ENCODE measurements at places on chromosomes 12 and 14.

DNA sequence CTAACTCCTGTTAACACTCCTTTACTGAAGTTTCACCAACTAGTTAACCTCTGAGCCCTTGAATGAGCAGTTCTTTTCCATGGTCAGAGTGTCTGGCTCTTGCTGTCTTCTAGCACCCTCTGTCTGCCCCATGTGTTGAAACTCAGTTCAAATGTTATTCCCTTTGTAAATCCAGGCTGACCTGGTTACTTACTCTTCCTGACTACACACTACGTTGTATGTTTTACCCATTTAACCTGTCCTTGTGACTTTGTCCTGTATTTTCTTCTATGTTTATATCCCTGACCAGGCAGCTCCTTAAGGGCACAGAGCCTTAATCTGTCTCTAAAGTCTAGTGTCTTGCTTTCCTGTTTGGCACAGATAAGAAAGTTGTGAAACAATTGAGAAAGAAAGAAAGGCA is 389.0 kb upstream of the RPL10L start:
- DNase-seq, result no peak

DNA sequence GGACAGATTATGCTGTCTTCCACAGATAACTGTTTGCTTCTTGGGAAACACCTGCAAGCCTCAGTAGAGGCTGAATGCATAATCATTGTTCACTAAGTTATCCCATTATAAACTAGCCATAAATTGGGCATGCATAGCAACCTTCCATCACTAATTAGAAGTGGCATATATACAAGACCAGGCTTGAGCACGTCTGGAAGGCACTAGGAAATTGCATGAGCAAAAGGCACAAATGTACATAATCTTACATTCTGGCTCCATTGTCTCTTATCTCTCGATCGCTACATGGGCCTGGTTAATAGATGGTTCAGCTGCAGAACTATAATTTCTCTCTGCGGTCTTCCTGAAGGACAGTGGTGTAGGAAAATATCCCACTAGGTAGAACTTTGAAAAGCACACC is 679.2 kb downstream of the RPL10L start:
- no peak for DNase-seq

DNA sequence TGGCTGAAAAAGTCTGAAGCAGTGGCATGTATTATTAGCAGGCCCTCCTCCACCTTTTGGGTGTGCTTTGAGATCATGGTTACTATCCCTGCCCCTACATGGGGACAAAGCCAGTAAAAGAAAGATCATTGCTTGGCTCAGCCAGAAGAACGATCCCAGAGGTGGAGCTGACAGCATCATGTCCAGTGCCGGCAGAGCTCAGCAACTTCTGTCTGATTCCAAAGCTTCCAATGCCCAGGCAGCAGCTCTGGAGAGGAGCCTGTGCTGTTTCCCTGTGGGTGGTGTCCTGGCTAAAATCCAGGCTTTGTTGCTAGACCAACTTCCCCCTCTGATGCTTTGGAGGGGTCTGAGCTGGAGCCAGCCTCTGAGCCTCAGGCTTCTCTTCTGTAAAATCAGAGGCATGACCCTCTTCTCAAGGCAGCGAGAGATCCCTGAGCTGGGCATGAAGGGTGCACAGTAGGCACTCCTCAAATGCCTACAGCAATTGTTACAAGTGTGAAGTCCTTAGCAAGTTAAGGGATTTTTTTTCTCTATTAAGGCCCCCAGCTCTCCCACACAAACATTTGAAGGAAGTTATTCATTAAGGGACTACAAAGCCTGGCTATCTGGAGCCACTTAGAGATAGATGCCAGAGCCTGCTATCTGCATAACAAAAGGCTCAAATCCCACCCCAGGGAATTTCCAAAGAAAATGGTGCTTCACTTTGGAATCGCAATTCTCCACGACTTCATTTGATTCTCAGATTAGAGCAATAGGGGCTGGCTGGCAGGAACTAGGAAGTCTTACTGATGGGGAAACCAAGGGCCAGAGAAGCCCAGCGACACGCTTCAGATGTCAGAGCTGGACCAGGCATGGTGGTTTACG is 10.9 kb upstream of the GSC start:
- no peak for DNase-seq

GRCh38 chr12:124391340-124392261 is 96.7 kb downstream of the RFLNA start:
- no peak for DNase-seq

DNA sequence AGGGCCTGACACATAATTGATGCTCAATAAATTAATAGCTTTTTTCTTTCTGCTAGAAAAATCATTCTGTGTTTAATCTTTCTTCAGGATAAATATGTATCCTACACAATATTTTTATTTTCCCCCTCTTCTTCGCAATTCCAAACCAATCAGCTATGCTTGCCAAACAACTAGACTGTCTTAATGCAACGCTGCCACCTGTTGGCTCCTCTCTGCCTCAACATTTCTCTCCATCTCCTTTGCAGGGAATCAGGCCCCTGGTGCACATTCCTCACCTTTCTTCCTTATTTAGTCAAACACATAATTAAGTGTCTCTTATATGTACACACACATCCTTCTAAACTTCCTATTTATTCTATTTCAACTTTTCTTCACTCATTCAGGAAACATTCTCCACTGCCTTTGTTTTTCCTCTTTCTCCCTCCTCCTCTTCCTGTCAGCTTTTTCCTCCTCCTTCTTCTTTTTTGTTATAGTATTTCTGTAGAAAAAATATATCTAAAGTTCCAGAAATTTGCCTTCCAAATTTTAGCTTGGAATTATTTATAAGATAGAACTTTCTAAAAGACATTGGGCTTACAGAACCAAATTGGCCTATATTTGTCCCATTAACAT is 406.0 kb downstream of the PRKD1 start:
- DNase-seq, result no peak

- DNase-seq, result no peak
Measured at GRCh38 chr14:84017495-84017894, 1512.4 kb upstream of the FLRT2 start.

DNA sequence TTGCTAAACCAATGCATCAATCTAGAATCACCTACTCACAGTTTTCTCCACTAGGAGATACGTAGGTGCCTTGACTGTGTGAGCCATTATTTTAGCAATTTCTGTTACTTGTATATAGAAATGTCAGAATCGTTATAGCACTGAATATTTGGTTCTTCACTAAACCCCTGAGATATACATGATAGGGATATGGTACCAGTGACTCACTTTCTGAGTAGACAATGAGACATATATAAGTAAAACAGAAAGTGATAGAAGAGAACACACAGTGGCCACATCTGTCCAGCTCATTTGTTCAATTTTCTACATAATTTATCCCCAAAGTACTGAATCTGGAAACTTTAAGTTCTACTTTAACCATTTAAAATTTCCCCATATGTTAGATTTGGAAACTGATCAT is 1505.5 kb upstream of the TMEM132C start:
- DNase-seq, result no peak

DNA sequence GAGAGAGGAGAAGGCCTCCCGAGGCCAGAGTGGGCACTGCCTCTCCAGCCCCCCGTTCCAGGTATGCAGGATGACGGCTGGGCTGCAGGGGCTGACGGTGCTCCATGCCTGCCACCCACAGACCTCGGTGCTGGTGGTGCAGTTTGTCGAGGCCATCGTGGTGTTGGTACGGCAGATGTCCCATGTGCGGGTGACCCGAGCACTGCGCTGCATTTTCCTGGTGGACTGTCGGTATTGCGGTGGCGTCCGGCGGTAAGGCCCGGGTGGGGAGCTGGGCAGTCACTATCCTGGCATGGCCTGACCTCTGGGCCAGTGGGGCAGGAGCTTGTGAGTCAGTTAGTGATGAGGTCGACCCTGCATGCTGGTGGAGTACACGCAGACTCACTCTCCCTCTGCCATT is 47.4 kb downstream of the TPCN1 start:
- no peak for DNase-seq

- DNase-seq, result no peak
Measured at GRCh38 chr12:130606231-130606630, 109.9 kb downstream of the RIMBP2 start.

DNA sequence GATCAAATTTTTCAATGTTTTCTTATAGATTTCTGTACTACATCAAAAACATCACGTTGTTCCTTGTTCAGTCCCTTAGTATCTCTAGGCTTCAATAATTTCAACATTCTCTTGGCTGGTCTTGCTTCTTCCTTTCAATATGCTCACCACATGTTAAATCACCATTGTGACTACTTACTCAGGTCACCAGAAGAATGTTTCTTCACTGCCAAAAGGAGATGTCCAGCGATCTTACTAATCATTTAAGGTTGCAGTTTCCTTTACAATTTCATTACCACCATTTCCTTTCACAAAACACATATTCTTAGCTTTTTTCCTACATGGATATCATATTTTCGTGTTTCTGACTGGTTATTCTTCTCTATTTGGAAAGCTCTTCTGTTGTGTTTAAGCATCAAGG is 363.8 kb downstream of the NAV3 start:
- no peak for DNase-seq

DNA sequence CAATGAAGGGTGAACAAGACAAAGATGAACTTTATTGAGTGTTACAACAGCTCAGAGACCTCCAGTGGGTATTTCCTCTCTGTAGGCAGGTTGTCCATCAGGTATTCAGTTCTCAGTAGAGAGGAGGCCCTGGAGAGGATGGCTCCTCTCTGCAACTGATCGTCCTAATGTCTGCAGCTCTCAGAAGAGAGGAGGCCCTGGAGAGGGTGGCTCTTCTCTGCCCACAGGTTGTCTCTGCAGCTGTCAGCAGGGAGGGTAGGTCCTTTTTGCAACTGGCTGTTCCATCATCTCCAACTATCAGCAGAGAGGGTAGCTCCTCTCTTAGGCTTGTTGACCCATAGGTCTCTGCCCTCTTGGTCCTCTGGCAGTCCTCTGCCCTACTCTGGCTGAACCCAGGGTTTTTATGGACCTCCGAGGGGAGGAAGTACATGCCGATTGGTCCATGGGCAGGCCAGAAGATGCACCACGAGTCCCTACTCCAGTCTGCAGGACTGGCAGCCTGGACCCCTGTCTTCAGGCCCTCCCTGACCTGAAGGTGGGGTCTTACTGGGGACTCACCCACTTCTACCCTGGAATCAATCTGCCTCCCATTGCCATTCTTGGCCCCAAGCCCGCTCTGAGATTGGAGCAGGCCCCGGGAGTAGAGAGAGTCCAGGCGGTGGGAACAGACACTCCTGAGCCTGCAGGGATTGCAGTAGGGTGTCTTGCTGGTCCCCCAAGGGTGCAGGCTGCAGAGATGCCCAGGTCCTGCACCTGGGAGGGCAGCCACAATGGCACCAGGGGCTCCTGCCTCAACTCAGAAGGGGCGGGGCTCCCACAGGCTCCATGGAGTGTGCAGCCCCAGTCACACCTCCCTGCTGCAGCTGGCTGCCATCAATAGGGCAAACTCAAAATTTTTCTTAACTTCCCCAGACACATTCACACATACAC is 2.3 kb downstream of the TMEM116 start:
- no peak for DNase-seq

- no peak for DNase-seq
Measured at GRCh38 chr12:106118-106591, 39.6 kb downstream of the IQSEC3 start.

DNA sequence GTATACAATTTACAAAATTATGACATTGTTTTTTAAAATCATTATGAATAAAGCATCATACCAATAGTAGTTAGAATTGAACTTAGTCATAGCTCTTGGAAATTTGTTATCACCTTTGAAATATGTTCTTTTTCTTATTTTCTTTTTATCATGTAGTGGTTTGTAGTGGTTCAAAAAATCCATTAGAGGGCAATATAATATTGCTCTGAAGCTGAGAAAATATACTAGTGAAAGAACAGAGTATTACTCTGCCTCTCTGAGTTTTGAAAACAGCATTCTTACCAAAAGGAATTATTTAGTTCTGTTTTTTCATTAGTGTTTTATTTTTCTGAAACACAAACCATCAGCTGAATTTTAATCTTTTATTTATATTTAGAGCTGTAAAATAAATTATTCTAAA is 76.2 kb downstream of the PDZRN4 start:
- DNase-seq, result no peak

DNA sequence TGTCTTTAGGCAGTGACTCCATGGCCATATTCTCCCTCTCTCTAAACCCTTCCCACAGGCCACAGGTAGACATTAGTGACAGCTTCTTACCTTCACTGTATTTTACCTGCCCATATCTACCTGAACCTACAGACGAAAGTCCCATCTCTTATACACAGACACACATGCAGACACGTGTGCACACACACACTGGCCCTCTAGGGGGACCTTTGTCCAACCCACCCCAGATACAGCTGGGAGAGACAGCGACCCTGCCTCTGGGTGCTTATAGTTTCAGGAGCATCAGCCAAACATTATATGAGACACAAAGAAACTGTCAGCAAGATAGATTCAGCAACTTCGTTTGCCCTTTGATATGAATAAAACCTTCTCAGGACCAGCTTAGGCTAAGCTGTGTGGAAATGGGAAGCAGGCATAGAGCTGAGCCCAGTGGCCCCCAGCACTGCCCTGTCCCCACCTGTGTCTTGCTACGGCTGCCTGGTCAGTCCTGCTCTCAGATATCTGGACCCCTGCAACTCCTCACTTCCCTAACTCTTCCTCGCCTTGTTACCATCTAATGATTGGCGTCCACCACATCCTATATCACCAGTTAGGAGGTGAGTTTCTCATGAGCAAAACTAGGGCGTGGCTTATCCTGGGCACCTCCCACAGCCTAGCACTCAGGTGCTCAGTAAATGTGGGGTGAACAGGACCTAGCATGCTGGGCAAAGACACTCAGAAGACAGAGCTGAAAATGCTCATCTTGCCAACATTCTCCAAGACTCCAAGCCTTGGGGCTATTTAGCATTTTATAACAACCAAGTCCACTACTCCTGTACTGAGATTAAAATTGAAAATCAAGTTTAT is 12.0 kb upstream of the CD9 start:
- no peak for DNase-seq

- no peak for DNase-seq
Measured at GRCh38 chr14:75821831-75822521, 159.8 kb downstream of the TGFB3 start.

DNA sequence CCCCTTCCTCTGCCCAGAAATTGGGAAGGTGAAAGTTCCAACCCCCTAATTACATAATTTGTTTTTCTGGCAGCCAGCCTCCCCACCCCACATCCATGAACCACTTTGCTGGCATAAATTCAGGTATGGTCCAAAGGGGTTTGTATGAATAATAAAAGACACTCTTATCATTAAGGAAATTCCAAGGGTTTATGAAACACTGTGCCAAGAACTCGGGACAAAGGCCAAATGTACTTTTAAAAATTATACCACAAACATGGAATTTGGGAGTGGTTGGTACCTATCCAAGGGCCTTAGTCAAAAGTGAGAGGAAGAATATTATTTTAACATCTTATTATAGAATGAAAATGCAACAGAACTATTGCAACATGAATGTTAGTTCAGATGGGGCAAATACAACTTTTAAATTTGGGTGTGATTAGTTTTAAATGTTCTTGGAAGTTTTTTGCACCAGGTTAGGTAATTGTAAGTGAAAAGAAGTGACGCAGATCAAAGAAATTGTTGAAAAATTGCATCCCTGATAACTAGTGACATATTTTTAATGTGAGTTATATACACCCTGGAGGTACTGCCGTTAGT is 217.8 kb downstream of the TMEM117 start:
- DNase-seq, result no peak

GRCh38 chr14:50835280-50835679 is 4.3 kb upstream of the NIN start:
- DNase-seq, result no peak
